ENCODE measurements at places on chromosomes 2 and 18.

DNA sequence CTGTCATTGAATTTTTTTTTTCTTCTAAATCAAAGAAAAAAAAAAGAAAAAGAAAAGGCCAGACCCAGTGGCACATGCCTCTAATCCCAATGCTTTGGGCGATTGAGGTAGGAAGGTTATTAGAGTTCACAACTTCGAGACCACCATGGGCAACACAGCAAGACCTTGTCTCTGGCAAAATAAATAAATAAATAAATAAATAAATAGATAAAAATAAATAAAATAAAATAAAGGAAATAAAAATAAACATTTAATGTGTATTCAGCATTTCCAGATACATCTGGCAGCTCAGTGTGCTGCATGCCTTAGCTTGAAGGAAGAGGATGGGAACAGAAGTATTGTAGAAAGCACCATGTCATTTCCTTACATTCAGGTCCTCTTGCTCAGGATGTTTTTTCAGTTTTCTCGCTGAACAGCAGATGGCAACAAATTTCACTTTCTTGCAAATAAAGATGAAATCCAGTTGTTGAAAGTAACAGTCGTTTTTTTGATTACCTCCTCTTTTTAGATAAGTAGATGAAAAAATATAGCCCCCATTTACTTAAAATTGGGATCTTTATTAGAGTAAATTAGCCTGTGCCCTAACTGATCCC lies 25.7 kb upstream of the FAM178B start:
- DNase-seq, result no peak

DNA sequence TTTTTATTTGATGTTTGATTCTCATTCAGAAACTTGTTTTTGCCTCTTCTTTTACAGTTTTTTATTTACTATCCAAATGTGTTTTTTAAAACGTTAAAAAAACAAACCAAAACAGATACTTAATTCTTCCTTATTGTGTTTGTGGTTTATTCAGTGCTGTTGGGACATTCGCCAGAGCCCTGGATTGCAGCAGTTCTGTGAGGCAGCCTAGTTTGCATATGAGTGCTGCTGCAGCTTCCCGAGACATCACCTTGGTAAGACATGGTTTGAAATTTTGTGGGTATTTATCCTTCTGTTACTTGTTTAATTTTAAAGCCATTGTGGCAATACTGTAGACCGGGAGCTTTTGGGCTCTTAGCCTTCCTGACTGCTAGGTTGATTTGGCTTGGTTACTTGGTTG lies 91.2 kb downstream of the MTA3 start:
- DNase-seq, result no peak

GRCh38 chr2:18455236-18455862 lies 105.1 kb downstream of the RDH14 start:
- no peak for DNase-seq

- DNase-seq, result no peak
These were observed 28.4 kb upstream of the ARMC9 start for GRCh38 chr2:231170055-231170454.

- no peak for DNase-seq
These were observed 87.1 kb downstream of the TSHZ1 start for GRCh38 chr18:75297731-75298130.

DNA sequence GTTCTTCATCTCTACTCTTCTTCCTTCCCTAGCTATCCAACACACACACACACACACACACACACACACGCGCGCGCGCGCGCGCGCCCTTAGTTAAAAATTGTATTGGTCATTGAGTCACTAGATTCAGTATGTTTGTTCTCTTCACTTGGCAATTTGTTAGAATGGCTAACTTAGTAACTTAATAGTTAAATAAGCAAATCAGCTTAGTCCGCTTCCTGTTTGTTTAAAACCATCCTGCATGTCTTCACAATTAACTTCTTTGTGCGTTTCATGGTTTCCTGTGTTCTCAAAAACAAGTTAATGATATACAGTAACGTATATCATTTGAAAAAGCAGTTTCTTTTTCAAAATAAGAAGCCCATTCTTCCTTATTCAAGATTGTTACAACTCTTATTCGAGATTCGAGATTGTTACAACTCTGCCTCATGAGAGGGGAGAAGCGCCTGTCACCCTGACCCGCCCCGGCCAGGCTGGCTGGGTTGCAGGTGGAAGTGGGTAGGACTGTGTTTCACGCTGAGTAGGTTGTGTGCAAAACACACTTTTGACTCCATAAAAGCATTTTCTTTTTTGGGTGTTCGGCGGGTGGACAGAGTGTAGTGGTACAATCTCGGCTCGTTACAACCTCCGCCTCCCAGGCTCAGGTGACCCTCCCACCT lies 9.5 kb upstream of the CNNM3 start:
- DNase-seq, result no peak

GRCh38 chr2:45412754-45413379 lies 198.2 kb downstream of the SRBD1 start:
- no peak for DNase-seq

GRCh38 chr2:45734336-45734735 lies 82.9 kb downstream of the PRKCE start:
- DNase-seq, result no peak

DNA sequence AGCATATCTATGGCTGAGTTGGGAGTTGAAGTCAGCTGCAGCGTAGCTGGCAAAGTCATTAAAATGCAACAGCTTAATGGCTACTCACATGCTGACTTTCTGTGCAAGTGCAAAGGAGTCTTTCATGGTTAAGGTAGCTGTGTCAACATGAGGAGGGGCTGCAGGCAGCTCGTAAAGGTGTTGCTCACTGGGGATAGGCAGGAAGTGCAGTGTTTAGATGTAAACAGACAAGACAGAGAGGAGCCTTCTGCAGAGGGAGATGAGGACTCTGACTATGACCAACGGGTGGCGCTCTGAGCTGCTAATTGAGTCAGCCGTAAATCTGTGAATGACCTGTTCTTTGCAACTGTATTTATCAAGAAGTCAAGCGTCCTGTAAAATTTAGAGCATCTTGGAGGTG lies 22.3 kb upstream of the CAVIN2 start:
- no peak for DNase-seq

- DNase-seq, result no peak
These were observed 80.9 kb upstream of the TSPYL6 start for GRCh38 chr2:54336977-54337255.

GRCh38 chr2:120221616-120222015 lies 1.6 kb downstream of the TMEM185B start:
- no peak for DNase-seq

DNA sequence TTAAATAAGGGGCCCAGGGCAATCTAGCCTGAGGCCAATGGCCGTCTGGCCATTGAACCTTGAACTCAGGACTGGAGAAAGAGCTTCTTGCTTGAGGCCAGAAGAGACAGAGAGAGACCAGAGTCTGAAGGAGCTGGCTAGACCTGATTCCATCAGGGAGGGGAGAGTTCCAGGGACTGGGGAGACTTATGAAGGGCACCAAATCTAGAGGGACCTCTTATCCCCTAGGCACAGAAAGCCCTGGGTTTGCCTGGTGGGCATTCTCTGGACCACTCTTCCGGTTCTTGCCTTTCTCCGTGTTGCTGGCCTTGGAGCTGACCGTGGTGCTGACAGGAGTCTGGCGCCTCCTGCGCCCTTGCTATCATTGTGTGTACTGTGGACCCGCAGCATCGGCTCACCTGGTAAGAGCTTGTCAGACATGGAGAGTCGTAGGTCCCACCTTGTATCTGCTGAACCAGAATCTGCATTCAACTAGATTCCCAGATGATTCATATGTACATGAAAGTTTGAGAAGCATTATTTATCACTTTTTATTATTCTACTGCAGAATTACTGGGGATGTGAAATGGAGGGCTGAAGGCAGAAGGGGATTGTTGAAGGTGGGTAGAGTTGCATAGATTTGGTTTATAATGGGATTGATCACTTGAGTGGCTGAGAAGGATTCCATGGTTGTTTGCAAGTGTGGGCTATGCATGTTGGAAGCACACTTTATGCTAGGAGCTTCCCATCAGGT lies 4.3 kb upstream of the TRPM8 start:
- DNase-seq, result peak; percentile 76

- DNase-seq, result no peak
These were observed 150.6 kb upstream of the COPS8 start for GRCh38 chr2:236935083-236935482.

DNA sequence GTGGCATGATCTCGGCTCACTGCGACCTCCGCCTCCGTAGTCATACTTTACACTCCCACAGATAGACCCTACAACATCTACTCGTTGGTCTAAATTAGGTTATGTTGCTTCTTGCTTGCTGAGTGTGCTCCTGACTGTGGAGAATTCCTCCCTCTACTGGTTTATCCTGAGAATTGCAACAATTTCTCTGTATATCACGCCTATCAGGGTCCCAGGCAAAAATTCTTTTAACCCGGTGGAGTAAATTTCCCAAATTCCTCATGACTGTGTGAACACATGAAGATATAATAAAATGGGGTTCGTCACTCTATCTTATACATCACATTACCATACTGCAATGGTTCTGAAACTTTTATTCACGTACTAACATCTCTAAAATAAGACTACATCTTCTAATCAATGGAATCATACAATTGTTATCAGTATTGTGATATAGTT lies 156.7 kb downstream of the EVA1A start:
- DNase-seq, result no peak

GRCh38 chr2:29517413-29517812 lies 402.2 kb downstream of the CLIP4 start:
- DNase-seq, result no peak

GRCh38 chr2:189300916-189301315 lies 121.4 kb upstream of the COL5A2 start:
- no peak for DNase-seq

- DNase-seq, result no peak
These were observed 699.7 kb upstream of the ZNF804A start for GRCh38 chr2:183898641-183899040.

GRCh38 chr2:160371251-160372009 lies 122.2 kb downstream of the RBMS1 start:
- no peak for DNase-seq

GRCh38 chr2:79513711-79514110 lies 860 bp downstream of the CTNNA2 start:
- no peak for DNase-seq

DNA sequence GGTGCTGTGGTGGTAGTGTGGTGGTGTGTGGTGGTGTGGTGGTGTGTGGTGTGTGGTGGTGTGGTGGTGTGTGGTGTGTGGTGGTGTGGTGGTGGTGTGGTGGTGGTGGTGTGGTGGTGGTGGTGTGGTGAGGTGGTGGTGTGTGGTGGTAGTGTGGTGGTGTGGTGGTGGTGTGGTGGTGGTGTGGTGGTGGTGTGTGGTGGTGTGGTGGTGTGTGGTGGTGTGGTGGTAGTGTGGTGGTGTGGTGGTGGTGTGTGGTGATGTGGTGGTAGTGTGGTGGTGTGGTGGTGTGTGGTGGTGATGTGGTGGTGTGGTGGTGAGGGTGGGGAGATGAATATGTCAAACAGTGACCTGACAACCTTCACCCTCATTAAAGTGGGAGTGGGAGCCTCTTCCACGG lies 55.6 kb upstream of the DLGAP1 start:
- DNase-seq, result no peak

GRCh38 chr2:29579495-29580169 lies 341.8 kb downstream of the ALK start:
- DNase-seq, result no peak

DNA sequence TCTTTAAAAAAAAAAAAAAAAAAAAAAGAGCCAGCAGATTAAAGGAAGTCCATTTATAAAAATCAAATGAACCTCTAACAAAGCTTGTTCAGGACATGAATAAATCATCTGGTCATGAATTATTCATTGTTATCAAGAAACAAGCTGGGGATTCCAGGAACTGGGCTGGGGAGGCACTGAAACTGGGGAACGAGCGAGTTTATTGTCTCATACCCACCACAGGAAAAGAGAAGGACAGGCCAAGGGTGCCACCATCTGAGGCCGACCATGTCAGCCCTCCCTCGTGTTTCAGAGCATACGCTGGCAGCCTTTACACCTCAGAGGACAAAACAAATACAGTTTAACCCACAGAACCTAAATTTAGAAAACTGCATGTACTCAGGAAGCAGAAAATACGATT lies 164.2 kb downstream of the VWC2L start:
- DNase-seq, result no peak

DNA sequence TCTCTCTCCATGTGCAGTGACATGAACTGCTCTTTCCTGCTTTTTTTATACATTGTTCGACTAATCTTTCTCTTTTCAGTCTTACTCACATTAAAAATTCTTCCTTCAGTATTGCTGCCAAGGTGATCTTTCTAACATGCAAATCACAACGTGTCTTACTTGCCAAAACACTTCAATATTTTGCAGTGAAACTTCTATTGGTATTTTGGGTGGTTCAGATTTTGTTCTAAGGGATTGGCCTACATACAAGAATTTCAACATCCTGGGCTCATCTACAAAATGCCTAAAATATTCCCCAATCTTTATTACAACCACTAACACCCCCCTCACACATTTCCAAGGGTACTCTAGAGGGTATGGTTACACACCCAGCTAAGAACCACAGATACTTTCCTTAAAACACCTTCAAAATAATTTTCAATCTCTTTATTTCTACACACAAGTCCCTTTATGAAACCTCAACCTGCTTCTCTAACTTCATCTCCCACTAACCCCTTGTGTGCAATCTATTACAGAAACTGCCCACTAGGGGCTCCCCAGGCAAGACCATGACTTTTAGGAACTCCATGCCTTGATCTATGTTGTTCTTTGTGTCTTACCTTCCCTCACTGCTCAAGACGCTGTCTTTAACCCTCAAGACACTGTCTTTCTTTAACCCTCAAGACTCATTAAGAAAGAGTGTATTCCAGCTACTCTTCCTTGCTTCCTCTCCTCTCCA lies 50.9 kb downstream of the COL3A1 start:
- no peak for DNase-seq

DNA sequence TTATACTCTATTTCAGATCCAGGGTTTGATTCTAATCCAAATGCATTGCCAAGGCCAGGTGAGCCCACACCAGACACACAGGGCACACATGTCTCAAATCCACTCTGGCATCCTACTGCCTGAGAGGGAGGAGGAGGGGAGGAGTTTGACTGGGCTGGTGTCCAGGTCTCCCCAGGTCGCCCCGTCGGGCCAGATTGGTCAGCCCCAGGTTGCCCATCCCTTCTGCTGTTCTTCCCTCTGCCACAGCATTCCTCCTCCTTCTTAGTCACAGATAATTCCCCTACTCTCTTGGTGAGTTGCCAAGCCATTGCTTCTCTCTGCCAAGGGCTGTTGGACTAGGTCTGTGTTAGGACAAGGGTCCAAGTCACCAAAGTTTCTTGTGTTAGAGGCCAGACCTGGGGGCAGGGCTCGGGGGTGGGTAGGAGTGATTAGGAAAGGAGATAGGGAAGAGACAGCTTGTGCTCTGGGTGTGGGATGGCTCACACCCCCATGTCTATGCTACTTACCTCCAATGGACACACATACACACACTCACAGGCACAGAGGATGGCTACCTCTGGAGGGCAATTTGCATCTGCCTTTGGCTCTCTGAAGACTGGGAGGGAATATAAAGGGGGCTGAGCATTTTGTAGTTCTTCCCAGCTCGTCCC lies 2.5 kb upstream of the EGR4 start:
- DNase-seq, result no peak

DNA sequence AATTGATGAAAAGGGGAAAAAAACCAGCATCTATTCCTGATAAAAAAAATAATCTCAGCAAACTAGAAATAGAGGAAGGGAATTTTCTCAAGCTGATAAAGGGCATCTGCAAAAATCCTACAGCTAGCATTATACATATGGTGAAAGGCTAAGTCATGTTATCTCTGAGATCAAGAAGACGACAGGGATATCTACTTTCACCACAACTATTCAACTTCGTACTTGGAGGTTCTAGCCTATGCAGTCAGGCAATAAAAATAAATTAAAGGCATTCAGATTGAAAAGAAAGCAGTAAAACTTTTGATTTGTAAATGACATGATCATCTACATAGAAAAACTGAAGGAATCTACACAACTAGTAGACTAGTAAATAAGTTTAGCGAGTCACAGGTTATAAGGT lies 58.2 kb downstream of the CAB39 start:
- no peak for DNase-seq
